NCI-H2171 treated with DMSO at 0.1 percent for 48 hours (cell line): ENCODE measurements at places on chromosomes 11 and 22.

DNA sequence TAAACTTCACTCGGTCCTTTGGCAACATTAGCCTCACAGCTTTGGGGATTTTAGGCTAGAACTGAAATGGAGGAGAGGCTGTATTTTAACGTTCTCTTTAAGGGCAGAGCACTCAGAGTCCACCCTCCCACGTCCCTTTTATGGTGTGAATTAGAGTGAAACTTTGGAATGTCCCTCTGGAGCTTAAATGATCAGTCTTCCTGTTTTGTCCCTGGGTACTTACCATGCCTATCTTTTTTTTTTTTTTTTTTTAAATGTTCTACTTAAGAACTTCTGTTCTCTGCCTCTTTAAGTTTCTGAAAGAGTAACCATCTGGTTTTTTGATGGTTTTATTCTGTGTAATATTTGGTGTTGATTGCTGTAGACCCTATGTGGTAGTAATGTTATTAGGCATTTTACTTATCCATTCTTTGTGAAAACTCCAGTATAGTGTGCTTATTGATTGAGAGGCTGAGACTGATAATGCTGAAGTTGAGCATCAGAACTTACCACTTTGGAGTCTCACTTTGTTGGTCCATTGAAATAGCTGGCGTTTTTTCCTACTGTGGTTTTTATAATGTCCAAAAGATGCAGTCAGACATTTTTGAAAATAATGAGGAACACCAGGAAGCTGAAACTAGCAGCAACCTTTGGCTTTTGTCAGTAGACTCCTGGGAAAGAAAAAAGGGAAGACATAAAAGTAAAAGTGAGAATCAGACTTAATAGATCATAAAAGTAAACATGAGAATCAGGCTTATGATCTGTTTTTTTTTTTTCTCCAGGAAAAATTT lies 11.6 kb downstream of the UVRAG start:
- no peak for DNase-seq

- no peak for DNase-seq
Observed at GRCh38 chr11:65593518-65594414, 1.8 kb downstream of the KCNK7 start.

DNA sequence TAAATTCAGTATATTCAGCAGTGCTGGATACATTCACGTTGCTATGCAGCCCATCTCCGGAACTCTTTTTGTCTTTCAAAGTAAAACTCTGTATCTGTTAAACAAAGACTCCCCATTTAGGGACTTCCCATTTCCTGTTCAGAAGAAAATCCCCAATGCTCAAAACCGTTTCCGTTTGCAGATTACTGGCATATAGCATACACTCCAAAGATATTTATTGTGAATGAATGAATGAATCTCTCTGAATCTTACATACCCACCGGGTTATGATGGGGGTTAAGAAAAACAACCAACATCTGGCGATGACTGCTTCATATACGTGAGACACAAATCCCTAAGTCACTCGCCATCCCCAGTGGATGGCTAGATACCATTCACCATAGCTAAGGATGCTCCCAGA lies 1.6 kb downstream of the THY1 start:
- no peak for DNase-seq

DNA sequence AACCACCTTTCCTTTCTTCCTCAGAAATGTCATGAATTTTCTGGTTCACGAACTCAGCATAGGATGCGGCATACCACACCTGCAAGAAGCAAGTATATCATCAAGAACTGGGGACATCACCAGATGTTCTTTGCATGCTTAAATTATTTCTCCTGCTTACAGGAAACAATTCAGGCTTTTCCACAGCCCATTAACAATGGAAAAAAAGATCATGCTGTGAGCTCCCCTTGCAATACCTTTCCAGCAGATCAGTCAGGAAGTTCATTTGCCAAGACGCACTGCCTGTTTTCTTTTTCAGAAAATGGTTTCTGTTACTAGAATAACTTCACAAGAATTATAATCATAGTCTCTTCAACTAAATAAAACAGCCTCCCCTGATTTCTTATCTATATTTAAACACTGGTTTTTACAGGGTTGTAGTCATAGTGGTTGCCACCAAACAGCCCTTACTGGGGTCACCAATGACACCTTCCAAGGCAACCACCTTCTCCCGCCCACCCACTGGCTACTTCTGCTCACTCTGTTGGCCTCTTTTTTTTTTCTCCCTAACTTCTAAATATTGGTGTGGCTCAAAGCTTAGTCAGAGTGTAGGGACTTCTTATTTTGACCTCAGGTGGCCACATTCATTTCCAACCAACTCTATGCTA lies 42.3 kb upstream of the NFRKB start:
- peak; percentile 80 for DNase-seq

GRCh38 chr22:28025333-28025732 lies 106.3 kb upstream of the PITPNB start:
- no peak for DNase-seq

DNA sequence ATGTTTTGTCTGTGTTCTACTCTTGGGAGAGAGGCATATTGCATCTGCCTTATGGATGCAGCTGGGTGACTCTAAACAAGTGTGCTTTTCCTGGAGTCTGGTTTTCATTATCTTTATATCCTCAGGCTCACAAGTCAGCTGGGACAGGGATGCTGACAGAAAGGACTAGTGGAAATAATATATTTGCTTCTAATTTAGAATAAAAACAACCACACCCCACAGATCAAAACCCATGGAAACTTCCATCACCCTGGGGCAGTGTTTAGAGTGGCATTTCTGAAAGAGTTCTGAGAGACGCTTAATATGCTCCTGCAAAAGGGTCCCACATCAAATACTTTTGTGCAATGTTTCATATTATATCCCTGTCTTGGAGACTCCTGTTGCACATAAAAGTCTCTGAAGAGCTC lies 20.8 kb downstream of the KCNE3 start:
- DNase-seq, result no peak

- DNase-seq, result no peak
Observed at GRCh38 chr11:116507016-116507415, 265.8 kb downstream of the BUD13 start.

DNA sequence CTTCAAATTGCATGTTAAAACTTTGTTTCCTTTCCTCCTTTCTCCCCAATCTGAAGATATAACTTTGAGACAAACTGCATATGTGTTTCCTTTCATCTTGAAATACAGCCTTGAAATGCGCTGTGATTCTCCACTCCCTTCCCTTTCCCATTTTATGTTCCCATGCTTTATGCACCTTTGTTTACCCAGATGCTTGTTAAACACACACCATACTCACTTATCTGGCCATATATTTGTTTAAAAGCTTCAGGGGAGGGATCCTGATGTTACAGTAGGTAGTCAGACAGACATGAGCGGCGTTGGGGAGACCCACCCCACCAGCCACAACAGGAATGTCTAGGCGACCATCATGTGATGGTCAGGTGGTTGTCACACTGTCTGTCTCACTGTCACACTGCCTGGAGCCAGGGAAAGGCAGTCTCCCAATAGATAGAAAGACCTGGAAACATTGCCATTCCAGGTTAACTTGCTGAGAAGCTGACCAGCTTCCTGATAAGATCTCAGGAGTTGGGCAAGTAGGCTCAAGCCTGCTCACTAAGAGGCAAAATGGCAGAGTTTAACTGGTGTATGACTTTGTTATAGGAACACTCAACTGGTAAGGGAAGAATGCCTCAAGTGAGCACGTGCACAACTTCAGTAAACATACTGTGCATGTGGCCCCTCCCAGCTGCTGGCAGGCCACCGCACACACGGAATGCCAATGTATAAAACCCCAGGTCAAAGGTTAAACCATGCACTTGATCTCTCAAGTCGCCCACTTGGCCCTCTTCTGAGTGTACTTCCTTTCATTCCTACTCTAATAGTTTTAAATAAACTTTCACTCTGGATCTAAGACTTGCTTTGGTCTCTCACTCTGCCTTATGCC lies 23.5 kb upstream of the MSANTD2 start:
- DNase-seq, result no peak

GRCh38 chr11:102920118-102920684 lies 35.3 kb downstream of the MMP13 start:
- no peak for DNase-seq

GRCh38 chr11:35651263-35651662 lies 11.3 kb upstream of the TRIM44 start:
- DNase-seq, result no peak

DNA sequence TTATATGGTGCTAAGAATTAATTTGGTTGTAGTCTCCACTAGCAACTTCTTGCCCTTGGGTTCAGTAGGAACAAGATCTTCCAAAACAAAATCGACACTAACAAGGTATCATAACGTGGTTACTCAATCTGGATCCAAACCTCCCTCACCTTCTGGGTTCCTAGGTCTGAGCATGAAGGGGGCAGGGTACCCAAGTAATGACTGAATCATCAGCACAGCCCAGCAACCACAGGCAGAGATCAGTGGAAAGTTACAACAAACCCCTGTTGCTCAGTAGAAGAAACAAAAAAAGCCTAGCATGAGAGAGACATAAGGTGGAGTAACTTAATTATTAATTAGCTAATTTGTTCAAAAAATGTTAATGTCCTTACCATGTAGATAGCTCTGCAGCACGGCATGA lies 221.4 kb downstream of the BLID start:
- no peak for DNase-seq

DNA sequence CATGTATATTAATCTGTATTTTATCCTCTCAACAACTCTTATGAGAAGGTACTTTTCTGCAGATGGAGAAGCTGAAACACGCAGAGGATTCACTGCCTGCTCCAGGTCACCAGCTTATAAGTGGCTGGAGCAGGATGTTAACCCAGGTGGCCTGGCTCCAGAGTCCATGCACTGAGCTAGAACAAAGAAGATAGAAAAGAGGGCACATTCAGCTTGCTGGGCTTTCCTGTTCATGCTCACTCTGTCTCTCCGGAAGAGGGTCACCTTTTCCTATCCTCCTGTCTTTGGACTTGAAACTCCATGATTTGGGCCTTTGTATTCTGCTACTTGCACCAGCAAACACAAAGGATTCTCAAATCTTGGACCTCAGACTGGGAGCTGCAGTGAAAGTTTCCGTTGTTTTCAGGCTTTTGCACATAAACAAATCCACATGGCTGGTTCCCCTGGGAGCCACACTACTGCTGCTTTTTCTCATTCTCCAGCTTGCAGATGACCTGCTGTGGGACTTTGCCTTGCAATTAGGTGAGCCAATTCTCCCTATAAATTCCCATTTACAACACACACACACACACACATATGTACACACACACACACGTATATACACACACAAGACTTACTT lies 117.3 kb upstream of the GRK3 start:
- peak; percentile 75 for DNase-seq

DNA sequence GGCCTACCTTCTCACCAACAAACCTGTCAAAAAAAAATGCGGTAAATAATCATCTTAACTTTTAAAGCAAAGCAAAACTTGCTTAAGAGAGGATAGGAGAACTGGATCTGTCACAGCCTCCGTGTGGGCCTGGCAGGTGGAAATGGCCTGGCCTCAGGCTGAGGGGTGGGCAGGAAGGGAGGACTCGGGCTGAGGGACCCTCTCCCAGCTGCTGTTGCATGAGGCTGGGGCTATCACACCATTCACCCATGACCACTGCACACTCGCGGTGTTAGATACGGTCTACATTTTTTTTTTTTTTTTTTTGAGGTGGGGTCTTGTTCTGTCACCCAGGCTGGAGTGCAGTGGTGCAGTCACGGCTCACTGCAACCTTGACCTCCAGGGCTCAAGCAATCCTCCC lies 24.5 kb downstream of the ARHGAP1 start:
- DNase-seq, result no peak

DNA sequence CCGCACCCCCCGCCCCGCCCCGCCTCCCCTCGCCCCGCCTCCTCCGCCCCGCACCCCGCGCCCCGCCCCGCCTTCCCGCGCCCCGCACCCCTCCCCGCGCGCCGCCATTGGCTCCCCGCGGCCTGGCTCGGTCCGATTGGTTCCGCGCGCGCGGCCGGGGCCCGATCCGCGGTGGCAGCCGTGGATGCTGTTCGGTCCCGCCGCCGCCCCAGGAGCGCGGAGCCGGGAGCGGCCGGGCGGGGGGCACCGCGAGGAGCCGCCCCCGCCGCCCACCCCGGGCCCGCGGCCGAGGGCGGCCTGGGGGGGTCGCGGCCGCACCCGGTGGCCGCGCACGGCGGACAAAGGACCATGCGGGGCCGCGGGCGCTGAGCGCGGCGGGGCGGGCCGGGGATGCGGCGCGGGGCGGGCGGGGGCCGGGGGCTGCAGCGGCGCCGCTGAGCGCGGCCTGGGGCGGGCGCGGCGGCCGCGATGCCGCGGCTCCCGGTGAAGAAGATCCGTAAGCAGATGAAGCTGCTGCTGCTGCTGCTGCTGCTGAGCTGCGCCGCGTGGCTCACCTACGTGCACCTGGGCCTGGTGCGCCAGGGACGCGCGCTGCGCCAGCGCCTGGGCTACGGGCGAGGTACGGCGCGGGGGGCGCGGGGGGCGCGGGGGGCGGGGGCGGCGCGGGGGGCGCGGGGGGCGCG lies at the start of gene B4GALNT4:
Gene B4GALNT4 (plus strand): TSS at position 164 of the 683 bp plus-strand sequence. CDS start 305 bp downstream, at position 469.
- peak; percentile 11 for DNase-seq

DNA sequence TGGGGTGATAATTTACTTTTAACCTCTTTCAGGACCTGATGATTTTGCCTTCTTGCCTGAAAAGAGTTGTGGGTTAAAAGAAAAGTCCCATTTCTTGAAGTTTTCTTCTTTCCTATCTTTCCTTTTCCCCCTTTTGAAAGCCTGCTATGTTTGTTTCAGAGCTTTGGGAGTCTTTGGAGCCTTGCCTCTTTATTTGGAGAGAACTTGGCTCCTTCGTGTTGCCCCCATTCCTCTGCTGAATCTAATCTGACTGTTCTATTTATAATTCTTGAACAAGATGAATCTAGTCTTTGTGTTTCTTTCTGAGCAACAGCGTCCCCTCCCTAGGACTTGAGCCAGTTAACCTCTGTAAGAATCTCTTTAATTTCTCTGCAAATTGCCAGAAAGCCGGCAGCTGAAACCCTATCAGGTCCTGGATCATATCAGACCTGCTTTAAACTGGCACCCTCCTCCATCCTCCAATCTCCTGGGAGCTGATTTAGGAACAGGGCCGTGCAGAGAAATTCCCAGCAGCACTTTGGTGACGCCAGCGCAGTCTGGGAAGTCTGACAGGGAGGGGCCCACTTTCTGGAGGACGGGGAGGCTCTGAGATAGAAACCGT lies 289.1 kb upstream of the SORL1-AS1 start:
- DNase-seq, result no peak

- peak; percentile 89 for DNase-seq
Observed at GRCh38 chr22:39472570-39473556, 16.1 kb downstream of the MGAT3 start.

DNA sequence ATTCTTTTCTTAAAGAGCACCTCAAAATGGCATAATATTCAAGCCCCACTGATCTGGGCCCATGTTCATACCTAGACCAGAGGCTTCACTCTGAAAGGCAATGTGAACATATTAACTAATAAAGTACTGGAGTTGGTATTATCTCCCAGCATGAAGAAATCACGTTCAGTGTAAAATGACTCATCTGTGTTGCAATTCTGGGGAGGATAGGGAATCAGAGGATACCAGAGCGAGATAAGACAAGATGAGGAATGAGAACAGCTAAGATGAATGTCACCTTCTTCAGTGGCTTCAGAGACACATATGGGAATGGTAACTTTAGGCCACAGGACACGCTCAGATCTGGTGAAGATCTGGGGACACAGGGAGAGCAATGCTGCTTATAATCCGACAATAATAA lies 121.1 kb downstream of the NTM start:
- DNase-seq, result no peak

GRCh38 chr11:128523641-128524040 lies 63.7 kb downstream of the ETS1 start:
- DNase-seq, result no peak
